ENCODE measurements at places on chromosomes 12 and 14. TPM values are rescaled to one million over a fixed set of nuclear protein-coding genes. Genes with fewer than 3 reads are reported as not detected.

GRCh38 chr14:95619785-95620417, 66.3 kb upstream of the TCL1B start:
- DNase-seq, result no peak

- no peak for DNase-seq
Measured at GRCh38 chr12:103455020-103455763, 40.6 kb downstream of the C12orf42 start.

DNA sequence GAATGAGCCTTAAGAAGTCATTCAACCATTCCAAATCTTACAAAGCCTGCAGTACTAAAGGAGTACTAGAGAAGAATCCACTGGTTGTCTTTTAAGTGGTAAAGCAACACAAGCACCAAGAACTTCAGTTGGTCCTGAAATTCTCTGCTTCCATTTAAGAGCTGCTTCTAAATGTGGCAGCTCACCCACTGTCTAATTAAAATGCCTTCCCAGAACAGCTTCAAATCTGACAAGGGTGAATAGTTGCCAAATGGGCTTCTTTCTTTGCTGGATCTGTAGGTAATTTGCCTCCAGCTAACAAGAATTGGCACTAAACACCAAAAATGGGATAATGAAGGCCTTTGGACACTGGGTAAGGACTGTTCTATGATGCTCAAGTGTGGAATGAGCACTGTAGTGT, 72.2 kb upstream of the NAP1L1 start:
- DNase-seq, result no peak

The ZDHHC22 gene
- total RNA-seq, result not detected

DNA sequence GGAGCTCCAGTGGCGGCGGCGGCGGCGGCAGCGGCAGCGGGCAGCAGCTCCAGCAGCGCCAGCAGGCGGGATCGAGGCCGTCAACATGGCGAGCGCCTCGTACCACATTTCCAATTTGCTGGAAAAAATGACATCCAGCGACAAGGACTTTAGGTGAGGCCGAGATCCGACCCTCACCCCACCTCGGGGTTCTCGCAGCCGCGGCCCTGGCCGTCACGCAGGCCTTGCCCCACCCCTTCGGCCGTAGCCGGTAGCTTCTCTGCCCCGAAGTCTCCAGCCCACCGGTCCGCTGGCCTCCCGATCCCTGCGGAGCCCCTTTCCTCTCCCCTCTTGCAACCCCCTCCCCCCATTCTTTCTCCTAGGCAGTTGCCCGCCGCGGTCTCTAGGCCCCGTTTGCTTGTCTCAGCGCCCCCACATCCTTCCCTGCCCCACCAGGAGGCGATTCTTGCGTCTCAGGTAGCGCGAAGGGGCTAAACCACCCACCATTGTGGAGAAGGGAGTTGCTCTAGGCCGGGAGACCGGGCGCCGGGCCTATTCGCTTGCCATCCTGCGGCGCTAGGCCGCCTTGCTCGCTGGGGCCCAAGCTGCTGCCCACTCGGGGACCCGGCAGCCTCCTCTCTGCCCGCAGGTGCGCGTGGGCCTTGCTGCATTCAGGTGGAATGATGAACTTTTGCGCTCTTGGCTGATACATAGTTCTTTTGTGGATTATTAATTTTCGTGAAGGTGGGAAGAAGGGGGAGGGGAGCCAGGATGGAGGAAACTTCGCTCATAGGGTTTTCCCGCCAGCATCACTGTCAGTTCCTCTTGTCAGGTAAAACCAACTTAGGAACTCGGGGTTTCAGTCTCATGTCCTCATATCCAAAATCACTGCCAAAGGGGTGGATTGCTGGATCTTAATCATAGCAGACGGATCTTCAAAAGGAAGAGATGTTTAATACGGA, 745 bp downstream of the CAND1 start:
- DNase-seq, result no peak

DNA sequence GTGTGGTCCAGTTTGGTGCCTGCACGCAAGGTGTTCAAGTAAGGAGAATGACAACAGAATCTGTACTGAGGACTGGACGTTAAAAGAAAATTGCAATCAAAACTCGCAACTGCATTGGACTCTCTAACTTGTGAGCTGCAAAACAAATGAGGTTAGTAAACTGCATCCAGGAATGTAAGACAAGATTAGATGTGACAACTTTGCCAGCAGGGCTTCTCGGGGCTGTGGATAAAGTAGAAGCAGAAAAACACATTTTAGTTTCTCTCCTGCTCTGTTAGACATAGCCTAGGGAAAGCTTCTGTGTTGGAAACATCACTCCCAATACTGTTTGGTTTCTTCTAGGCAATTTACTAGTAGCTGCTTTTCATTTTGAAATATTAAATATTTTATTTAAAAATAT, 338.2 kb upstream of the NAV3 start:
- DNase-seq, result no peak

DNA sequence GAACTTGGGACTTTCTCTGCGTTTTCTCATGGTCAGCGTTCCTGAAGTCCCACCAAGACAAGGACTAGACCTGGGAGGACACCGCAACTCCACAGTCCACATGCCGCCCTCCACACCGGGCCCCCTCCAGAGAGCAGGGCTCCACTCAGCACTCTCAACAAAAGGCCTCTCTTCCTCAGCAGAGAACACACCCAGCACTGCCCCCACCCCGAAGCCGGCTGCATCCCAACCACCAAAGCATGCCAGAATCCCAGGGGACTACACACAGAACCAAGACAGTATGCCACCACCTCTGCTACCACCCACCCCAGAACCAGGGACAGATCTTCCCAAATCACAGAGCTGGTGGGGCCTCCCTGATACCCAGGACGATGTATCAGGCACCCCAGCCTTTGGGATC, 88.3 kb downstream of the BCL11B start:
- DNase-seq, result no peak

GRCh38 chr14:51776102-51776894, 84.1 kb upstream of the GNG2 start:
- no peak for DNase-seq

The NEMF gene
- 49.5 TPM for total RNA-seq

- peak; percentile 83 for DNase-seq
Measured at GRCh38 chr14:91143862-91144261, 30.0 kb downstream of the DGLUCY start.

The PPFIA2 gene
- total RNA-seq, result 51.1 TPM

GRCh38 chr14:33851366-33851765, 99.5 kb downstream of the EGLN3 start:
- DNase-seq, result no peak

- no peak for DNase-seq
Measured at GRCh38 chr14:63852271-63852816, 460 bp upstream of the SYNE2 start.

The TSPAN31 gene
- 115 TPM for total RNA-seq

The PTPRQ gene
- 2.4 TPM for total RNA-seq

The SCN8A gene
- 0.54 TPM for total RNA-seq

The SUSD6 gene
- 80.1 TPM for total RNA-seq

The NUAK1 gene
- 31.4 TPM for total RNA-seq

The MYF5 gene
- total RNA-seq, result not detected

The LTB4R2 gene
- 15.2 TPM for total RNA-seq

DNA sequence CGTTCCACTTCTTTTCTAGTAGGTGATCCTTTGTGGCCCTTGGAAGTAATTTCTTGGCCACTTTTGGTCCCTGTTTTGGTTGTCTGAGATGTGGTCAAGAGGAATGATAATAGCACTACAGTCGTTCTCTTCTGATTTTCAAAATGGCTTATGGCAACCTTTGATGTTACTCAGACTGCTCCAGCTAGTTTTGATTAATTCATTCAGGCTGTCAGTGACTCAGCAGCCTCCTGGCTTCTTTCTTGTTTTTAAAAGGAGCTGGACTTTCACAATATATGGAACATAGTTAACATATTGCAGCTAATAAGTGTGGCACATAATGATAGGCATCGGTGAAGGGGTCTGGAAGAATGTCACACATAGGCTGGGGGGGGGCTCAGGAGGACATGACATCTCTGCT, 47.3 kb downstream of the WDR20 start:
- DNase-seq, result no peak

- DNase-seq, result no peak
Measured at GRCh38 chr12:131862600-131862993, 31.8 kb upstream of the ULK1 start.

- DNase-seq, result no peak
Measured at GRCh38 chr14:69013943-69014782, 35.1 kb upstream of the ACTN1 start.

GRCh38 chr14:53062856-53063255, 90.3 kb downstream of the DDHD1 start:
- DNase-seq, result no peak

The GUCY2C gene
- not detected for total RNA-seq

DNA sequence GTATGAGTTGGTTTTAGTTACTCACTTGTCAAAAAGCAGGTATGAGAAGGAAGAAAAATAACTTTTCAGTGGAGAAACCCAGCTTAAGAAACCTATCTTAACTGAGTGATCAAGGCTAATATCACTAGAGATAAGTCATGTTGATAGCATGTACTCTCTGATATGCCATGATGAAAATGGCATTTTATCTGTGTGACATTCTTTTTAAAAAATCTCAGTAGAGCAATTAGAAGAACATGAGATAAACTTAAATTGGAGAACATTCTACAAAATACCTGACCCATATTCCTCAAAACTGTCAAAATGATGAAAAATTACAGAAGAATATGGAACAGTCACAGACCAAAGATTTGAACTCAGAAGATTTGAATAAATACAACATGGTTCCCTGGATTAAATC, 912.4 kb upstream of the ATXN7L3B start:
- no peak for DNase-seq

- no peak for DNase-seq
Measured at GRCh38 chr12:24724814-24725213, 224.1 kb downstream of the BCAT1 start.

The APOF gene
- total RNA-seq, result not detected

DNA sequence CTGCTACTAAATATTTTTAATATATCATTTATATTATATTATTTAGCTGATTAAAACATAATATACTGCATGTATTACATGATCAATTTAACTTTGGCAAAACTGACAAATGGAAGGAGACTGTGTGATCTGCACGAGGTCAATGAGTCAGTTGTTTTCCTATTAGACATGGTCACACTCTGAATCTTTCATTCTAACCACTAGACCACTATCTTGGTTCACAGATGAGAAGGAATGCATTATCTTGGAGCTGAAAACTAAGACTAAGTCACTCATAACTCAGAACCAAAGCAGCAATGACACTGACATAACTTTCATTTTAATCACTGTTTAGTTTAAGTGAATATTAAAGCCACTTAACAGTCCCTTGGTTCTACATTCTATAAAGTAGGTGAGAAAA, 37.4 kb downstream of the GNPTAB start:
- DNase-seq, result no peak

DNA sequence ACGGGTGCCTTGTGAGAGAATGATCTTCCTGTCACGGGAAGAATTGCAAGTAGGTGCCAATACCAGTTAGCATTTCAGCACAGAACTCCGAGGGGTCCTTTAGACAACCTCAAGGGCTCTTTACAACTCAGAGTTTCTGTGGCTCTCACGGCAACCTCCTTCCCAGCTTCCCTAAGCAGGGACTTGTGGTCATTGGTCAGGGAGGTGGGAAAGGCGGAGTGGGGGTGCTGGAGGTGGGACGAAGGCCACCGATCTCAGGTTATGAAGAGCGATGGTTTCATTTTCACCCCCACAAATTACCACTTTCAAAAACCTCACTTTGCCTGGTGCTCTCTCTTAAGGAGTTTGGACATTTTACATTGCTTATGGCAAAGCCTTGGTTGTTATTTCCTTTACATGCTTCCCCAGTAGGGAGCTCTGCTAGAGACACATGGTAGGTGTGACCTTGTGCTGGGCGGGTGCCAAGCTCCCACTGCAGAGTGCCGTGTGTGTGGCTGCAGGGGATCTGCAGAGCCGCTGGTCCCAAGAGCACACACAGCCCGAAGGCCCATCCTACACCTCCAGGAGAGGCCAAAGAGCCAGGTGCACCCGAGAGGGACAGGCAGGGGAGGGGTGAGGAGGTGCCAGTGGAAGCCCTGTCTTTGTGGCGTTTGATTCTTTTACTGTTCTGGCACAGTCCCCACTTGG, 21.4 kb downstream of the BCL2L14 start:
- no peak for DNase-seq

The TGFB3 gene
- 67.1 TPM for total RNA-seq

DNA sequence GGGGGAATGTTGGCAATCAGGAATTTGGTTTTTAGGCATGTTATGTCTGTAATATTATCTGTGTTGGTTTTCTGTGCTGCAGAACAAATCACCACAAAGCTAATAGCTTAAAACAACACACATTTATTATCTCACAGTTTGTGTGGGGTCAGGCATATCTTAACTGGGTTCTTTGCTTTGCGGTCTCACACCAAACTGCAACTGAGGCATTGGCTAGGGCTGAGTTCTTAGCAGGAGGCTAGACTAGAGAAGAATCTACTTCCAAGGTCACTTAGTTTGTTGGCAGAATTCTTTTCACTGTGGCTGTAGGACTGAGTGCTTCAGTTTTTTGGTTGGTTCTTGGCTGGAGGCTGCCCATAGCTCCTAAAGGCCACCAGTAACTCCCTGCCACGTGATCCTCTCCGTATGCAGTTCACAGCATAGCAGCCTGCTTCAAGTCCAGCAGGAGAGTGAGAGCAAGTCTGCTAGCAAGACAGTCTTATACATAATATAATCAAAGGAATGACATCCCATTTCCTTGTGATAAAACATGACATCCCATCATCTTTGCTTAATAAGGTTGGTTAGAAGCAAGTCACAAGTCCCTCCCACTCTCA, 21.6 kb downstream of the ATF1 start:
- DNase-seq, result no peak

DNA sequence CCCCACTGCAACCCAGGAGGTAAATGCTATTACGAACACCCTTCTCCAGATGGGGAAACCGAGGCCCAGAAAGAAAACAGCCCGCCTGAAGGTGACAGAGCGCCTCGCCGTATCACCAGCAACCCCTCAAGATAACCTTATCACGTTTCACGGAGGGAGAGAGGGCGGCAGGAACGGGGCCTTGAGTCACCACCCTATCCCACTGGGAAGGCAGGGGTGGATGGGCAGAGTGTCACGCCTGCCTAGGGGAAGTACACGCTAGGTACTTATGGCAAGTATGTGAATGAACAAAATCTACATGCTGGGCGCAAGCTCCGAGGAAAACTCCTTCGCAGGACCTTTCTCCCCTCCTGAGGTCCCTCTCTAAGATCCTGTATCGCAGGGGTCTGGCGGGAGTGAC, 17.8 kb downstream of the NCOR2 start:
- DNase-seq, result no peak

The VAMP1 gene
- 24.4 TPM for total RNA-seq

DNA sequence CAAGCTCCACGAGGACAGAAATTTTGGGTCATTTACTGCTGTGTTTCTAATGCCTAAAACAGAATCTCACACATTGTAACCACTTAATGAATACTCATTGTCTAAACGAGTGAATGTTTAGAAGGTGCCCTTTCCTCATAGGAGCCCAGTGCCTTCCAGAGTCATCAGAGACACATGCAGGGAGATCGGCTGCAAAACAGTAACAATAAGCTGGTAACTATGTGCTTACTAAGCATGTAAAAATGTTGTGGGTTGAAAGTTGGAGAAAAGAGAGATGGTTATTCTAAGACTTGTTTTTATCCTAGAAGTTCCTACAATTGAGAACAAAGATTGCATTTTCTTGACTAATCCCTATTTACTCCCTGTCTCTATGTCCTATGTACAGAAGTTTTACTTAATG, 7.4 kb downstream of the TESPA1 start:
- no peak for DNase-seq
